Activated T-helper 1 cell treated with anti-CD3 and anti-CD28 coated beads, Interleukin-2, amount 50 U/mL, for 16 hours (primary cell): ENCODE measurements at places on chromosomes 6 and 20.

- DNase-seq: no peak
Observed at GRCh38 chr20:12012241-12013222, 94.8 kb downstream of the BTBD3 start.

GRCh38 chr20:24633026-24633425 lies 163.6 kb downstream of the SYNDIG1 start:
- DNase-seq: no peak

DNA sequence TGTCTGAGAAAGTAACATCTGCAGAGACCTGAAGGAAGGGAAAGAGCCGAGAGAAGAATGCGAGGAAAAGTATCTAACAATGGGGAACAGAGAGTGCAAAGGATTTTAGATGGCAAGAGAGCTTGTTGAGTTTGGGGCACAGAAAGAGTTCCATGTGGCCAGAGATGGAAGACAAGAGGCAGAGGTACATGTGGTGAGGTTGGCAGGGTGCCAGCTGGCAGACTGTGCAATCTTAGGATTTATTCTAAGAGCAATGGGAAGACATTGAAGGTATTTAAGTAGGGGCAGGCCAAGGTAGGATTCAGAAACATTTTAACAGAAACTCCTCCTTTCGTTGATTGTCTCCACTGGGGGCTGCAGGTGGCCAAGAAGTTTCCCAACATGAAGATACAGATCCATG lies 20.4 kb upstream of the LBP start:
- DNase-seq: no peak

DNA sequence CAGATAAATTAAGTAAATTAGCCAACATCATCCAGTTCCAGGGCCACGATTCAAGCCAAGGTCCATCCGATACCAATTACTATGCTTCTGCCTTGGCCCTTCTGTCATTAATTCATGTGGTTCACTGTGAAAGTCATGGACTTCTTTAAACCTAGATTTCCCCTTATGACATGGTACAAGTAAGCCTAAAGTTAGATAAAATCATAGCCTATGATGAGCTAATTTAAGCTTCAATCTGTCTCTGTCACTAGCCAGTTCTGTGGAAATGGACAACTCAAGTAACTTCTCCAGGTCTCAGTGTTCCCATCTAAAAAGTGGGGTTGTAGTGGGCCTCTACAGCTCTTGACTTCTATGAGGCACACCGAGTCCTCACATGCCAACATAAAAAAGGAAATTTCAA lies 225.5 kb upstream of the MARCKS start:
- DNase-seq: no peak

DNA sequence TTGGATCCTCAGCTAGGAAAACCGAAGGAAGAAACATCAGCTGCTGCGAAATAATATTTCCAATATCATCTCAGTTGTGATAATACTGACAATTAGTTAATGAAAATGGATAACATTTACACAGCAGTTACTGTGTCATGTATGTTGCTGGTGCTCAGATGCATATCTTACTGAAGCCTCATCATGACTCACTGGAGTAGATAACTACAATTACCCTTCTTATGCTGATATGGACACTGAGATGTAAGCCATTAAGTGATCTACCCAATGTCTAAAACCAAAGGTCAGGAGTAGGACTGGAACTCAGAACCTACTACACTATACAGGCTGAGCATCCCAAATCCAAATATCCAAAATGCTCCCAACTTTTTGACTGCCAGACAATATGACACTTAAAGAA lies 54.7 kb upstream of the LYRM2 start:
- no peak for DNase-seq

DNA sequence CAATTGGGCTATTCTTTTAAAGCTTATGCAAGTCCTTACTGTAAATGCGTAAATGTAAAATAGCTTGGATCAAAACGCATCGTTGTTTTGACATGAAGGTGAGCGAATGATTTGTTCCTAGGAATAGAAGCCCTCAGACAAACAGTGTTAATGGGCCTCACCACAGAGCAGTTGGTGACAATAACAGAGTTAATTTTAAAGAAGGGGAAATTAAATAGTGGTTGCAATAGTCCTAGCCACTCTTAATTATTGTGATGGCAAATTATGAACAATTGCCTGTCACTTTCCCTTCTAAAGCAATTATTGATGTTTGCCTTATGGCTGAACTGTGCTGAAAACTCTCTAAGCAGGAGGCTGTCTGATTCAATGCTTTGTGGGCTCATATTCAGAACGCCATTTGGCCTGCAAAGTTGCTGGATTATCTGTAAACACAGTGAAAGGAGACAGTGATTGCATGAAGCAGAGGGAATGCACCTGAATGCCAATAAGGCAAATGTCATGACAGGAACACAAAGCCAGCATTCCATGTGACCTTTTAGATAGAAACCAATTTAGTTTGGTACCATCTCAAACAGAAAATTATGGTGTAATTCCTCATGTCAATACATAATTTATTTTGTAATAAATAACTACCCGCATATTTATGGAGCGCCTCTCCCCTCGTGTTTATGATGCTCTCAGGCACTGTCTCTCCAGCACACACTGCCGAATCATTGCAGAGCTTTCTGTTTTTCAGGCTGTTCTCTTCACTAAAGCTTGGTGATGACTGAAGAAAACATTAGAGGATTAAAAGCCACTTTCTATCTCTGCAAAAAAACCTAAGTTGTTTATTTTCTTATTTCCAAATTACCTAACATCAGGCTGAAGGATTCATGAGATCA lies 387.5 kb downstream of the HACE1 start:
- DNase-seq: no peak

DNA sequence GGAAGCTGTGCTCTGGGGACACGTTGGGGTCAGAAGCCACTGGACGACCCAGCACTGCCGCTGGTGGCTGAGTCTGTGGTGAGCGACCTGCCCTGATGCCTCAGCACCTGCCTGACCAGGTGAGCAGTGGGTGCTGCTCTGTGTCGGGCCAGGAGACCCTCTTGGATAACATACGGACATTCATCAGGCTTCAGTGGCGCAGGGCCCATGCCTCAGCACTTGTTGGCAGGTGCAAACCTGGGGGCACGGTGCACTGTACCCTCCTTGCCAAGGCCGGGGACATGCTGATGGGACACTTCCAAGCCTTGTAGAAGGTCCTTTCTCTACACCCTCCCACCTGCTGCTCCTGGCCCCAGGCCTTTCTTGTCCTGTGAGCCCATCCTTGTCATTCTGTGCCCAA lies 34.1 kb downstream of the MYT1 start:
- DNase-seq: no peak

DNA sequence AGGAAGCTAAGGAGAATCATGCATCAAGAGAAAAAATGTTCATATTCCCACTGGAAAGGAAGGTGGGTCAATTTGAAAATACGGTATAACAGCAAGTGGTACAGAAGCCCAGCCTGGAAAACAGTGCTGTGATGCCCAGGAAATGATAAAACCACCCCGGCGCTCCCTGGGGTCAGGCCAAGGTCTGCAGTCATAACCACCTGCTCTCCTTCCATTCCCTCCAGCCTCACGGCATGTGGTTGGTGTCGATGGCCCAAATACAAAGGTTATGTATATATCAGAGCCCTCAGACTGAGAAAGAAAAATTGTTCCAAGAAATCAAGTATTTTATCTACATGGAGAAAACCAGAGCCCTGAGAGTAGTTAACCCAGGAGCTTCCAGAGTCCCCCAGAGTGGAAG lies 208.1 kb upstream of the CDYL start:
- no peak for DNase-seq

DNA sequence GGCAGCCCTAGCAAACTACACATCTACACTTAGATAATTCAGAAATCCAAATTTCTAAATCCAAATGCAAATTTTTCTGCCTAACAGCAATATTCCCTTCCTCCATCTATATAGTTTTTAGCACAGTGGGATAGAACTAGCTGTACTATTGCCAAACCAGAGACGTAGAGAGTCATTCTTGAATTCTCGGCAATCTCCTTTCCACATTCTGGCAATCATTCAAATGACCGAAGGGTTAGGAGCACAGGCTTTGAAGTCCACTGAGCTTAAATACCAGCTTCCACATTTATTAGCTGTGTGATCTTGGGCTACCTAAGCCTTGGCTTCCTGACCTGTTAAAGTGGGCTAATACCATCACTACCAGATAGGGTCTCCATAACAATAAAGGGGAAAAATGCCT lies 3.1 kb upstream of the RPS12 start:
- no peak for DNase-seq

- no peak for DNase-seq
Observed at GRCh38 chr6:56794421-56794820, 151.7 kb upstream of the DST start.
